ENCODE measurements at places on chromosomes 11 and 22.
A peak's percentile ranks its signal among the peaks of the same experiment; 100 is the strongest.

GRCh38 chr22:46574993-46575910, 37.8 kb upstream of the CELSR1 start:
- peak; percentile 81 for DNase-seq

DNA sequence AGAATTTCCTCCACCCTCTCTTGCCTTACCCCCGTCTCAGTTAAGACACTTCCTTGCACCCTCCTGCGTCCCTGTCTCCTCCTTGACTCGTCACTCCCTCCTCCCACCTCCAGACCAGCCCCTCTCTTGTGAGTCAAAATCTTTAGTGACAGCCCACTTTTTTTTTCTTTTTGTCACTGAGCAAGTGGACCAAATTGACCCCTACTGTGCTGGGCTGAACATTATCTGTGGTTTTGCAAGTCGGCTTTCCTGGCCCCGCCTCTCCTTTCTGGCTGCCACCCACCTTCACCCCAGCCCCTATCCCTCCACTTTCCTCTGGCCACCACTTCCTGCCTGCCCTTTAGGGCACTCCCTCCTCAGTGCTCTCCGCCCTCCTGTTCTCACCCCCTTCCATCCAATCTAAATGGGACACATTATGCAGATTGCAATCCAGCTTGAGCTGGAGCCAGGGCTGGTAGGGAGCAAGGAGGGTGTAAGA, at the start of gene APLNR:
Gene APLNR, minus strand, starts transcription at position 47 of the 478 bp plus-strand sequence. CDS start 246 bp downstream, outside the sequence.
- no peak for DNase-seq

- DNase-seq: no peak
Observed at GRCh38 chr11:12927221-12927620, 81.9 kb upstream of the RASSF10 start.

GRCh38 chr11:64839335-64839734, 5.1 kb downstream of the CDC42BPG start:
- no peak for DNase-seq

- no peak for DNase-seq
Observed at GRCh38 chr11:17012179-17012578, 2.0 kb downstream of the PLEKHA7 start.

- no peak for DNase-seq
Observed at GRCh38 chr11:118670063-118670462, 9.4 kb downstream of the TREH start.

DNA sequence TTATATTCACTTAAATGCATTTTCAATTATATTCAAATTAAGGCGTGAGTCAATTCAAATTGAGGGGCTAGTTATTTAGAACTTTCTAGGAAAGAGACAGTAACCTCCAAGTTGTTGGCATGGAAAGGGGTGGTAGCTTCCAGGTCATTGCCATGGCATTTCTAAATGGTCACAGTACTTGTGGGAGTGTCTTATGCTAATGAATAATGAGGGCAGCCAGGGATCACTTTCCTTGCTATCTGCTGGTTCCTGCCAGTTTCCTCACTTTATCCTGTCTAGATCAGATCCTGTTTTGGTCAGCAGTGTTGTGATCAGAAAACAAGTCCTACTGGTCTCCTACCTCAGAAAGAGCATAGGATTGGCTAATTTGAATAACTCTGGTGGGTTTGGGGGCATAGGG, 21.8 kb upstream of the RNASEH2C start:
- no peak for DNase-seq

DNA sequence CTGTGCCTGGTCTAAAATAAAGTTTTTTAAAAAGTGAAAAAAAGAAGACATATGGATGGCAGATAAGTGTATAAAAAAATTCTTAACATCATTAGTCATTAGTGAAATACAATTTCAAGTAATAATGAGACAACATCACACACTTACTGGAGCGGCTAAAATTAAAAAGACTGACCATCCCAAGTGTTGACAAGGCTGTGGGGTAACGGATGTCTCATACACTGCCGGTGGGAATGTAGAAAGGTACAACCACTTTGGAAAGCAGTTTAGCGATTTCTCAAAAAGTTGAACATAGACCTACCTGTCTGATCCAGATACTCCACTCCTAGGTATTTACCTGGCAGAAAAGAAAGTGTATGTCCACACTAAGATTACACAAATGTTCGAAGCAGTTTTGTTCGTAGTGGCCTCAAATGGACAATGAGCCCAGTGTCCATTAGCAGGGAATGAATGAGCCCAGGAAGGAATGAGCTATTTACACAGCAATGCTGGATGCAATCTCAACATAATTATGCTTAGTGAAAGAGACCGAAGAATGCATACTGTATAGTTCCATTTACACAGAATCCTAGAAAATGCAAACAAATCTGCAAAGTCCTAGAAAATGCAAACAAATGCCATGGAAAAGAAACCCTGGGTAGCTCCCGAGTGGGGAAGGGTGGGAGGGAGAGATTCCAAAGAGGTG, 6.7 kb upstream of the MUC2 start:
- DNase-seq: no peak

- DNase-seq: no peak
Observed at GRCh38 chr22:44567846-44568493, 69.9 kb upstream of the RTL6 start.

- DNase-seq: peak; percentile 69
Observed at GRCh38 chr11:118198370-118198769, 21.9 kb upstream of the SCN2B start.

DNA sequence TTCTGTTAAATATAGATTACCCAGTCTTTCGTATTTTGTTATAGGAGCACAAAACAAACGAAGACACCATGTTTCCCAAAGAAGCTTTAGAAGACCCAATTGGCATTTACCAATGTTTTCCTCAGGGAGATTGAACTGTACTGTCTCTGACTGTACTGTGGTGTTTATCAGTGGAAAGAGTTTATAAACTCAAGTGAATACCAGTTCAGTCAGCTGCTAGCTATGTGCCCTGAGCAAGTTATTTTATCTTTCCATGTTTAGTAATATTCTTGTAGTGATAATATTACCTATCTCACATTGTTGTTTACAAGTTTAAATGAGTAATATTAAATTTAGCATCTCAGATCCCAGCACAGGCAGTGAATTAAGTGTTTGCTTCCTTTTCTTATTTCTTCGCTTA, 773.2 kb downstream of the KCNA4 start:
- no peak for DNase-seq

- no peak for DNase-seq
Observed at GRCh38 chr22:44188986-44189630, 8.4 kb downstream of the PARVG start.

- DNase-seq: no peak
Observed at GRCh38 chr11:79694368-79694767, 253.5 kb upstream of the TENM4 start.

GRCh38 chr11:59000003-59000402, 60.7 kb downstream of the GLYATL1 start:
- DNase-seq: no peak

DNA sequence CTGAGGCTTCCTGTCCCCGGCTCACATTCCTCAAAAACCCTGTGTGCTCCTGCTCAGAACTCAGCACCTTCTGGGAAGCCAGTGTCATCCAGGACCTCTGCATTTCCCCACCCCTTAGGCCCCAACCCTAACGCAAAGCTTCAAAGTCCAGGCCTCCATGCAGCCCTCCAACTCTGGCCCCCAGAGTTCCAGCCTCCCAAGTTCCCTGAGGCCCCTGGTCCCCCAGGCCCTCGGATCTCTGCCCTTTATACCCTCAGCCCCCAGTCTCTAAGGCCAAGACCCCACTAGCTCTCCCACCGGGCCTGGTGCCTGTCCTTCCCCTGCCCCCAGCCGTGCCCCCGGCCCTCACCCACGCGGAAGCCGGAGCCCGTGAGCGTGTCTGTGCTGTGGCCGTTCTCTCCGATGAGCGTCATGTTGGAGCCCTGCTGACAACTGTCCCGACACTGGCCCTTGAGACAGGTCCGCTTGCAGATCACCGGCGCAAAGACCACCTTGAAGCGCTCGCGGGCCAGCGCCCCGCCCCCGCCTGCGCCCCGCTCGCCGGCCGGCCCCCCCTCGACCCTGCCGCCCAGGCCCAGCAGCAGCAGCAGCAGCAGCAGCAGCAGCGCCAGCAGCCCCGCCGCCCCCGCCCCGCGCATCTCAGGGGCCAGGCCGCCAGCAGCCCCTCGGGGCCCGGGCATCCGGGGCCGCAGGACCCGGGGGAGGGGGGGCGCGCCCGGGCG, 718 bp downstream of the LTBP3 start:
- DNase-seq: no peak

DNA sequence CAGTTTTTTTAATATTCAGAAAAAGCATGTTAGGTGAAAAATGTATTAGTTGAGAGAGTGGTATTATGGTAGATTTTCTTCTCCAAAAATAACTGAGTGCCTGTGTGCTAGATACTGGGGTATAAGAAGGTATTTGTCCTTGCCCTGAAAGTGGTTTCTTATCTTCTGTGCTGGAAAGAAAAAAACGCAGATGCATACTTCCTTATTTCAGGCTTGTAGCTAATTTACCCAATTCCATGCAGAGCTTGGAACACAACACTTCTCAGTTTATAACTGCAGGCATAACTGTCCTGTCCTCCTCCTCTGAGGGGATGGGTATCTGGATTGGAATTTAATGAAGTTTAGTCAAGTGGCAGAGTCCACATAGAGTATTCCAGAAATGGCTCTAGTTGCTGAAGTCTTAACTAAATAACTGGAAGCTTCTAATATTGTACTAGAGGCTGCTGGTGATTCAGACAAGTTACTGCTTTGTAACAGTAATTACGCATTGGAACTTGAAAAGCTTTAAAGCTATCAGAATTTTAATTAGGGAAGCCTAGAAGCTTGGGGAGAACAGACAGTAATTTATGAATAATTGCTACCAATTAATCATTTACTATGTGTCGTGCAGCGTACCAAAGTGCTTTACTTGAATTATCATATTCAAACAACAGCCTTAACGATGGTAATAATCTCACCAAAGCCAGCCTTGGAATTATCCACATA, 12.7 kb upstream of the C11orf91 start:
- no peak for DNase-seq

GRCh38 chr11:44949160-44950030, 1.3 kb downstream of the TP53I11 start:
- peak; percentile 83 for DNase-seq

GRCh38 chr22:33219648-33220384, 161.6 kb upstream of the SYN3 start:
- DNase-seq: peak; percentile 72

GRCh38 chr11:1569251-1569780, 2.8 kb downstream of the DUSP8 start:
- no peak for DNase-seq

DNA sequence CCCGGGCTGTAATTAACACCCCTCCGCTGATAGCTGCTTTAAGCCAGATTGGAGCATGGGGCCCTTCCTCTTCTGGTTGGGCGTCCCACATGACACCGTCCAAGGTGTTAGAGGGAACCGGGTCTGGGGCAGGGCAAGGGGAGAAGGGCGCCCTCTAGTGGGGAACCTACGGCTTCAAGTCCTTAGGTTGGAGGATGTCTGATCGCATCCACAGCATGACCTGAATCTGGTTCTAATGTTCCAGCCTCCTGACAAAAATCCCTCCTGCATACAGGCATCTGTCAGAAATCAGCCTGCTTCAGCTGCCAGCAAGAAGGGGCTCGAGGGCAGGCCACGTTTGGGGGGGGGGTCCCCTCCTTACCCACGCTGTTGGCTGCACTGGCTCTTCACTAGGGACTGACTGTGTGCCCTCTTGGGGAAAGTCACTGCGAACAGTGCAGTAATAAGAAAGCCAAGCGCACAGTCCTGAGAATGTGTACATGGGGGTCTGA, 94.2 kb upstream of the TBCEL start:
- DNase-seq: peak; percentile 73

DNA sequence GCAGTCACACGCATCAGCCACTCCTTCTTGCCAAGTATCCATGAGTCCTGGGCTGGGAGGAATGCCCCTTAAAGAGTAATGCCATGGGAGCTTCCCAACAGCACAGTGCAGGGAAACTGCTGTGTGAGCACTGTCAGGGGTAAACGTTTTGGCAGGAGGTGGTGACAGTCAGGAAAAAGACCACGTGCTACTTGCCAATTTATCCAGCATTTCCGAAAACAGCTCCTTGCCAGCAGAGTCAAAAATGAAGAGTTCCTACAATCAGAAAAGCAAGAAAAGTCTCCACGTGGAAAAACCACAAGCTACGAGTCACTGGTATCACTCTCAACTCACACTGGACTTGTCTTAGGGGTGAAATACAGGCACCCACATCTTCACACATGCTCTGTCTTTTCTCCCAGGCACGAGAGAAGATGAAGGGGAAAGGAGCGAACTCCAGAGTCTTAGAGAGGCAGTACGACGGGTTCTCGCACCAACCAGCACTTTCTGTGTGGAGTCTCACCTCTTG, 9.9 kb downstream of the IFT27 start:
- no peak for DNase-seq

- no peak for DNase-seq
Observed at GRCh38 chr11:65559535-65559934, 1.4 kb upstream of the LTBP3 start.

GRCh38 chr11:75317446-75318122, 33.9 kb downstream of the ARRB1 start:
- no peak for DNase-seq

DNA sequence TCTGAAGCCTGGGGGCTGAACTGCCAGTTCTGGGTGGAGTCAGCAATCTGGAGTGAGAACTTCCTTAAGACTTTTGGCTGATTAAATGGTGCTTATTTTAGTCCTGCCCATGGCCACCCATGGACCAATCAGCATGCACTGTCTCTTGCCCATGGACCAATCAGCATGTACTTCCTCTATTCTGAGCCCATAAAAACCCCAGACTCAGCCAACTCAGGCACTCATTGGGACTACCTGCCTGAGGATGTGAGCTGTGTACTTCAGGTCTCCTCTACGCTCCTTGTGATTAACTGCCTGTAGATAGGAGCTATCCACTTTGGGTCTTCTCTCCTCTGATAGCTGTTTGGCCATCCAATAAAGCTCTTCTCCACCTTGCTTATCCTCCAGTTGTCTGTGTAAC, 342.3 kb upstream of the CCDC179 start:
- DNase-seq: no peak

- DNase-seq: no peak
Observed at GRCh38 chr11:56848141-56848809, 99.8 kb upstream of the OR9G4 start.

- DNase-seq: no peak
Observed at GRCh38 chr11:83691451-83691950, 405.3 kb upstream of the CCDC90B start.

GRCh38 chr22:37804881-37805809, 2.6 kb upstream of the GCAT start:
- peak; percentile 94 for DNase-seq

DNA sequence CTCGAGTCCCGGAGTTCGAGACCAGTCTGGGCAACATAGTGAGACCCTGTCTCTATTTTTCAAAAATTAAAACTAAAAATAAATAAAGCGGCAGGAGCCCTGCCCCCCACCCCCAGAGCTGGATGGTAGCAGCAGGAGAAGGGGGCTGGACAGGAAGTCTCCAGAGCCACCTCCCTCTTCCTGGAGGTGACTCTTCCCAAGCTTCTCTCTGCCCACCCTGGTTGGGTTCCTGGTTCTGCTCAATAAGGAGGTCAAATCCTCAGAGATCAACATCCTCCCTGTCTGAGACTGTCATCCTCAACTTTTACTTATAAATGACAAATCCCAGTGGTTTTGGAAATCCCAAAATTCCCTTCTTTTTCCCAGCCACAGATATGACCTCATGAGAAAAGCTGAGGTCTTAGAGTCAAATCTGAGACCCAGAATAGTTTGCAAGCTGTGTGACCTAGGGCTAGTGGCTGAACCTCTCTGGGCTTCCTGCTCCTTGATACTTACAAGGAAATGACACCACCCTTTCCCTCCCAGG, 987 bp downstream of the C1QTNF6 start:
- no peak for DNase-seq

- no peak for DNase-seq
Observed at GRCh38 chr11:118427707-118428106, 8.6 kb upstream of the KMT2A start.
